ENCODE measurements at places on chromosomes 2 and 18.

GRCh38 chr2:30110773-30111172 is 36.0 kb upstream of the YPEL5 start:
- no peaks in the 10 kb centered on the region for H3K36me3 ChIP-seq
- no peak overlapping the region for H3K4me3 ChIP-seq
- DNase-seq: peak; percentile 37
- no peaks in the 10 kb centered on the region for H3K27me3 ChIP-seq

DNA sequence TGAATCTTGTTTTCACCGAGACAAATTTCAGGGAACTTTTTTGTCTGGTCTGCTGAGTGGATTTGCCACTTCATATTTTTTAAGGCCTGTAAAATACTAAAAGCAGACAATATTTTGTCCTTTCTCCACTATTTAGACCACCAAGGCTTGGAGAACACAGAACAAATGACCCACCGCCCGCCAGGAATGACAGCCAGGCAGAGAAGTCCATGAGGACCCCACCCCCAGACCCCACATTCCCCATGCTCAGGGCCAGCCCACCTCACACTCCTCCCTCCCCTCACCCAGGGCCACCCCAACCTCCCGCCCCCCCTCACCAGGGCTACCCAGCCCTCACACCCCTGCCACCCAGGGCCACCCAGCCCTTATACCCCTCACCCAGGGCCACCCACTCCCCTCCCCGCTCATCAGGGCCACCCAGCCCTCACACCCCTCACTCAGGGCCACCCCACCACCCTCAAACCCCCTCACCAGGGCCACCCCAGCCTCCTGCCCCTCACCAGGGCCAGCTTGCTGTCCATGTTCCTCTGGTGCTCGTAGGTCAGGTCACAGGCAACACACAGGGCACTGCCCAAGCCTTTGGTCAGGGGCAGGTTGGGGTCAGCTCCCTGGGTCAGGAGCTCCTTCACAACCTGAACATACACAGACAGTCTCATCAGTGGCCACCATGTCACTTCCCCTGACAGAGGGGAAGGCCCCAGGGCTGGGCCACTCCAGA is 50.6 kb downstream of the ANKMY1 start:
- no peak overlapping the region for H3K27ac ChIP-seq
- no peaks in the 10 kb centered on the region for H3K4me1 ChIP-seq
- no peaks in the 10 kb centered on the region for H3K27me3 ChIP-seq
- DNase-seq: no peak
- H3K36me3 ChIP-seq: no peaks in the 10 kb centered on the region

- no peak overlapping the region for H3K27ac ChIP-seq
- no peak overlapping the region for H3K4me3 ChIP-seq
- H3K27me3 ChIP-seq: no peaks in the 10 kb centered on the region
- peaks cover 6% of the 10 kb centered on the region for H3K4me1 ChIP-seq
- no peaks in the 10 kb centered on the region for H3K36me3 ChIP-seq
Observed at GRCh38 chr2:201996006-201996405, 37.6 kb upstream of the FZD7 start.

DNA sequence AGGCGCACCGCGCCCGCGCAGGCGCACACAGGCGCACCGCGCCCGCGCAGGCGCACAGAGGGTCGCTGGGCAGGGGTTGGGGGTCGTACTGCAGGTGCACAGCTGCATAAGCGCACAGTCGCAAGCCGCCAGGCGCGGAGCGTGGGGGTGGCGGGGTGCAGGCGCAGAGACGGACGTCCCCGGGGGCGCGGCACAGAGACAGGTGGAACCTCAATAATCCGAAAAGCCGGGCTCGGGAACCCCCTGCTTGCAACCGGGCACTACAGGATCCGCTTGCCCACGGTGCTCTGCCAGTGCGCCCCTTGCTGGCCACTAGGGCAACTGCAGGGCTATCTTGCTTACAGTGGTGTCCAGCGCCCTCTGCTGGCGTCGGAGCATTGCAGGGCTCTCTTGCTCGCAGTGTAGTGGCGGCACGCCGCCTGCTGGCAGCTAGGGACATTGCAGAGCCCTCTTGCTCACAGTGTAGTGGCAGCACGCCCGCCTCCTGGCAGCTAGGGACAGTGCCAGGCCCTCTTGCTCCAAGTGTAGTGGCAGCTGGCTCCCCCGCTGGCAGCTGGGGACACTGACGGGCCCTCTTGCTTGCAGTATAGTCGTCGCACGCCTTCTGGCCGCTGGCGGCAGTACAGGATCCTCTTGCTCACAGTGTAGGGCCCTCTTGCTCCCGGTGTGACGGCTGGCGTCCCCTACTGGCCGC is 34.9 kb downstream of the FAM110C start:
- peak; percentile 22 for DNase-seq
- H3K27me3 ChIP-seq: no peaks in the 10 kb centered on the region
- no peaks in the 10 kb centered on the region for H3K4me1 ChIP-seq
- H3K4me3 ChIP-seq: no peak overlapping the region
- no peaks in the 10 kb centered on the region for H3K36me3 ChIP-seq

DNA sequence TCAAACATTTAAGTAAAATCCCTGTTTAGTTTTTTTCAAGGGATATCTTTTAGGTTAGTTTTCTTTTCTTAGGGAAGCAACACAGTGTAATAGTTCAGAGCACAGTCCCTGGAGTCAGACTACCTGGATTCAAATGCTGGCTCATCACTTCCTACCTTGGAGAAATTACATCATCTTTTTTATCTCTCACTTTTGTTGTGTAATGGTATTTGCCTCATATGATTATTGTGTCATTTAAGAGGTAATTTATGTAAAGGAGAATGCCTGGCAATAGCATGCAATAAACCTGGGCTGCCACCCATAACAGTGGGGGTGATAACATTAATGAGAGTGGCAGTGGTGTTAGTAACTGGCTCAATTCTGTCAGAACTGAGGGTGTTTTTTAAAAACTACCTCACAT is 26.3 kb downstream of the ERLEC1 start:
- DNase-seq: no peak
- H3K27ac ChIP-seq: no peak overlapping the region
- no peaks in the 10 kb centered on the region for H3K4me1 ChIP-seq
- no peak overlapping the region for H3K4me3 ChIP-seq

DNA sequence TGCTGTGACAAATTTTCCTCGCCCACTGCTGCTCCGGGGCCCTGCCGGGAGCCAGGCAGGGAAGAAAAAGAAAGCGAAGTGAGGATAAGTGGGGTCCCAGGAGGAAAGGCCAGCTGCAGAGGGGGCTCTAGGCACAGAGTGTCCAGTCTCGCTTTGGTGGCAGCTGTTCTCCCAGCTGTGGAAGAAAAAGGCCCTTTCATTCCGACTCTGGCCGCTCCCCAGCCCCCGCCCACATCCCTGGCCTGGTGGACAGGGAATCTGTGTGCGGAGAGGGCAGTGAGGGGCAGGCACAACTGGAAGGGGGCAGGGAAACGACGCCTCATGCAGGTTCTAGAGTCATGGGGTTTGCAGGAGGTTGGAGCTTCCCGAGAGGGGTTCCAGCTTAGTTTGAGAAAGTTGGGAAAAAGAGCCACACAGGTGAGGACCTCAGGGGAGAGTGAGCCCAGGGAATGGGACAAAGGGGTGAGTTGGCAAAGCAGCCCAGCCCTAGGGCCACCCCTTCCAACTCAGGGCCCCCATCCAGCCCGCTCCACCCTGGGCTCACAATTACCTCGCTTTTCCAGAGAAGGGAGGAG is 1.8 kb downstream of the RTKN start:
- peak overlapping the region; percentile 48 for H3K4me3 ChIP-seq
- no peaks in the 10 kb centered on the region for H3K36me3 ChIP-seq
- peak; percentile 46 for DNase-seq
- H3K27me3 ChIP-seq: peaks cover 2% of the 10 kb centered on the region
- H3K27ac ChIP-seq: peak overlapping the region; percentile 66
- H3K4me1 ChIP-seq: peaks cover 23% of the 10 kb centered on the region

DNA sequence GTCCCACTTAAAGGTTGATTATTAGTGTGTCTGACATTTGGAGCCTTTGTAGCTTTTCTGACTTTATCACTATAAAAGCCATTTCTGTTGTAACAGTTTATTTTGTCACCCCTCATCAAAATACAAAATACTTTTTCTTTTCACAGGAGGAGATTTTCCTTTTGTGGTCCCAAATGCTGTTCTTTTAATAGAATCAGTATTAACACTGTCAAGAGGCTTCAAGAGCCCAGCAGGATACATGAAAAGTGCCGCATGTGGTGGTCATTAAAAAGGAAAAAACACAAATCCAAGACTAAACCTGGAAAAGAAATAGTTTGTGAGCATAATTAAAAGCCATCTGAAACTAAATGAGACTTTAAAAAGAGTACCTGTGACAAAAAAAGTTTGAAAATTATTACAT is 515.7 kb downstream of the DCDC2C start:
- H3K27ac ChIP-seq: no peak overlapping the region
- no peaks in the 10 kb centered on the region for H3K36me3 ChIP-seq
- no peaks in the 10 kb centered on the region for H3K27me3 ChIP-seq
- no peak for DNase-seq

DNA sequence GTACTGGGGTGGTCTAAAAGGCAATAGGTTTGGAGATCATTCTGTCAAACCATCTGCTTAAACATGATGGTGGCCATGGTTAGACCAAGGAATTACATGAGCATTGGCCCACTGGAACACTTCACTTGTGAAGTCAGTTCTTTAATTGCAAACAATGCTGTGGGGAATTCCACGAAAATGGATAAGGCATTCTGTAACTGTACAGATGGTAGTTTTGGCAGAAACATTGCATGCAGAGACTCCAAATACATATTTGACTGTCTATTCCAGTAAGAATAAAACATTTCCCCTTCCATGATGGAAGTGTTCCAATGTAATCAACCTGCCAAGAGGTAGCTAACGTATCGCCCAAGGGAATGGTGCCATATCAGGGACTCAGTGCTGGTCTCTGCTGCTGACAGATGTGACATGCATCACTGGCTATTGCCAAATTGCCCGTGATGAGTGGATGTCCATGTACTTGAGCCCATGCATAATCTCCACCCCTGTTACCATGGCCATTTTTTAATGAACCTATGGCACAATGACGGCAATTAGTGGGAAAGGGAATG is 417.9 kb downstream of the CDH7 start:
- no peaks in the 10 kb centered on the region for H3K4me1 ChIP-seq
- H3K27me3 ChIP-seq: no peaks in the 10 kb centered on the region
- H3K36me3 ChIP-seq: no peaks in the 10 kb centered on the region
- no peak for DNase-seq
- no peak overlapping the region for H3K27ac ChIP-seq

GRCh38 chr18:62200121-62200914 is 13.3 kb downstream of the RELCH start:
- H3K27me3 ChIP-seq: no peaks in the 10 kb centered on the region
- no peaks in the 10 kb centered on the region for H3K36me3 ChIP-seq
- peak; percentile 36 for DNase-seq
- H3K4me1 ChIP-seq: peaks cover 2% of the 10 kb centered on the region
- no peak overlapping the region for H3K4me3 ChIP-seq
- H3K27ac ChIP-seq: no peak overlapping the region

Measured in IMR-90 (cell line).